Erythroblast (primary cell): ENCODE measurements at places on chromosomes 6 and 20.

- no peak for DNase-seq
Observed at GRCh38 chr6:311679-312220, 19.5 kb downstream of the DUSP22 start.

GRCh38 chr20:45975686-45976085 lies 3.7 kb upstream of the ZNF335 start:
- DNase-seq = no peak

GRCh38 chr6:36873612-36874442 lies 776 bp downstream of the PPIL1 start:
- DNase-seq = peak; percentile 60

GRCh38 chr6:34657037-34657306 lies 39.6 kb downstream of the ILRUN start:
- DNase-seq = no peak

GRCh38 chr20:57747861-57748481 lies 38.2 kb upstream of the PMEPA1 start:
- DNase-seq = no peak

DNA sequence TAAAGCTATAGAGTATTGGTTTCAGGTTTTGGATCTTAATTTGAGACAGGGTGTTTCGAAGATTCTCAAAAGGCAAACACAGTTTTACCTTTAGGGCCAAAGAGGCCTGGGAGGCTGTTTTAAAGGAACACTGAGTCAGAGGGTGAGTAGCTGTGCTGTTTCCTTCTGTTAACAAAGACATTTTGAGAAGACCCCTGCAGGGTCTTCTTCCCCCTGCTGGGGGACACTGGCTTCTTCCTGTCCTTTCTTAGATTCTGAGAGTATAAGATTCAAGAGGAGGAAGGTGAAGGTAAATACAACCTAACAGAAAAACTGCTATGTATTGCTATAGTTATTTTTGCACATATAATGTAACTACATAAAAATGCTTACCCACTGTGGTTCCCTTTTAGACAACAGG lies 19.0 kb downstream of the HS3ST5 start:
- DNase-seq = no peak

DNA sequence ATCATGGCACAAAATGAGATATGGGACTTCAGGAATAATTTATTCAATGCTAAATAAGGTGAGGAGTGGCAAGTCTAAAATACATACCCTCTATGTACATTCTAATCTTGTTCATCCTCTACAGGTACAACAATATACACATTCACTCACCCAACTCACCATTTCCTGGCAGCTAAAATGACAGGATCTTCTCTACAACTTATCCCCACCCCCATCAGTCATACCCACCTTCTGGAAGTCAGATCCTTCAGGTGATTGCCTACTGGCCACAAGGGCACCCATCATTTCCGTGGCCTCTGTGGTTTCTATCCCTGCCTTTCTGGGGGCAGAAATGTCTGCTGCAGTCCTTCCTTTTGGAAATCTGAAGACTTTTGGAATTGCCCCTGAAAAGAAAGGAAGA lies 22.8 kb upstream of the CRIP3 start:
- DNase-seq = no peak

- peak; percentile 68 for DNase-seq
Observed at GRCh38 chr20:56247954-56248782, at the start of gene MC3R. Gene MC3R (plus strand): TSS chr20:56248732. CDS start chr20:56248844, 112 bp downstream.

DNA sequence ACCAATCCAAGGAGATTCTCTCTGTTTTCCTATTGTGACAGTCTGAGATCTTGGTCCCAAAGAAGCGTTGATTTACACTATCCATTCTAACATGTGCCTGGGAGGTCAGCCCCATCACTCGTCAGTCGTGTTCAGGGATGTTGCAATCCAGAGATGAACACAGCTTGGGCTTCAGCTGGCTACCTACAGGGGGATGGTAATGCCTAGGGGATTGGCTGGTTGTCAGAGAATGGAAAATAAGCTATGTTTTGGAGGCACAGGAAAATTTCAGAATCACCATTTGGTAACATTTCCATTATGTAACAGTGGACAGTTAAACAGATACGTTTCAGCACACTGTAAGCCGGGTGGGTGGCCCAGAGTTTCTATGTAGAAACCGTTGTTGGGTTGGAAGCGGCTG lies 147.1 kb upstream of the RALGAPA2 start:
- DNase-seq = no peak

DNA sequence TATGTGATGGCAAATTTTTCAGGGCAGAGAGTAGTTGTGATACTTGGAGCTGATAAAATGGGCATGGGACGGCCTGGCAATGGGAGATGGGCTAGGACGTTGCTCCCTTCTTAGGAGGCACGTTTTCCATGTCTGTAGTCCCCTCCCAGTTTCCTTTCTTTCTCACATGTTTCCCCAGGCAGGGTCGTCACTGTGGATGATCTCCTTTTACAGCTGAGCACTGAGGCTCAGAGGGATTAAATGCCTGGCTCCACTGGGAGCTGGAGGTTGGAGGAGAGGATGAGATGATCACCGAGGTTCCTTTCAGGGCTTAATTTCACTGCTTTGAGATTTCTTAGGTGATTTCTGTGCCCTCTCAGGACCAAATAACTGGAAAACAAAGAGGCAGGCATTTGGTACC lies 136.7 kb downstream of the SOBP start:
- DNase-seq = no peak

GRCh38 chr6:109892451-109893435 lies 85.4 kb upstream of the GPR6 start:
- DNase-seq = no peak

GRCh38 chr6:69096681-69097080 lies 461.6 kb downstream of the ADGRB3 start:
- no peak for DNase-seq

- no peak for DNase-seq
Observed at GRCh38 chr6:165717732-165718465, 54.9 kb upstream of the PDE10A start.

- DNase-seq = no peak
Observed at GRCh38 chr20:64189530-64189966, 25.3 kb downstream of the MYT1 start.

- no peak for DNase-seq
Observed at GRCh38 chr6:5624256-5624655, 362.9 kb downstream of the FARS2 start.

DNA sequence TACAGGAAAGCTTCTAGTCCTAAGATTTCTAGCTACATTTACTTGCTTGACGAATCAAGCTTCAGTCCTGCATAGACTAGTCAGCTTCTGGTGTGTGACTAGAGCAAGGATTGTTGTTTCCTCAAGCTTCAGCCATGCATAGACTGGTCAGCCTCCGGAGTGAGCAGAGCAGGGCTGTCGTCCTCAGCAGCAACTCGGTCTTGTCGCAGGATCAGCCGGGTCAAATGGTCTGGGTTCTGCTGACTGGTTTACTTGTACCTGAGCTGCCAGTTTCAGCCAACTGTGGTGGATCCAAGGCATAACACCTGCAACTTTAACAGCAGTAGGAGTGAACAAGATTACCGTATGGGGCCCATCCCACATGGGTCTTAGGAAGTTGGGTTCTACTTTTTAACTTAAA lies 10.8 kb upstream of the GMPR start:
- DNase-seq = no peak

DNA sequence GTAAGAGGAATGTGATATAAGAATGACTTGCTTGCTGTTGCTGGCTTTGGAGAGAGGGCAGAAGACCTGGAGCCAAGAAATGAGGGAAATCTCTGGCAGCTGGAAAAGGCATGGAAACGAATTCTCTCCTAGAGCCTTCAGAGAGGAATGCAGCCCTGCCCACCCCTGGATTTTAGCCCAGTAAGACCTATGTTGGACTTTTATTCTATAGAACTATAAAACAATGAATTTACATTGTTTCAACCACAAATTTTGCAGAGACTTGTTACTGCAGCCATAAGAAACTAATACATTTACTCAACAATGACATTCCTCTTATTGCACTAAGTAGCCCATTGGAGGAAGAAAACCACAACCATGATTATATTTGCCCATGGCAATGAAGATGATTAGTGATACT lies 39.5 kb upstream of the PREP start:
- DNase-seq = no peak

DNA sequence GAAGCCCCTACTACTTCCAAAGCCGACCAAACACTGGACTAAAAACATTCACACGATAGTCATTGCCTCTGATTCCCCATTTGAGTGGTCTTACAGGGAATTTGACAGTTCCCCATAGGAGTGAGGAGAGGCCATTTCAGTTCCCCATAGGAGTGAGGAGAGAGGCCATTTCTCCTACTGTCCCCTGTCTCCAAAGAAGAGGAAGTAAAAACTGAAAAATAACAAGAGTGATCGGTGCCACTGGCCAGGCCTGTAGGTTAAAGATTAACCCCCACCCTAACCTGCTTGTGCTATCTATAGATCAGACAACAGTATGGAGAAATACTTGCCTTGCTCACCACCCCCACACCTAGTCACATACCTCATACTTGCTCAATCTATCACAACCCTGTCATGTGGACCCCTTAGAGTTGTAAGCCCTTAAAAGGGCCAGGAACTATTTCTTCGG lies 204.0 kb upstream of the MOCS1 start:
- DNase-seq = no peak

DNA sequence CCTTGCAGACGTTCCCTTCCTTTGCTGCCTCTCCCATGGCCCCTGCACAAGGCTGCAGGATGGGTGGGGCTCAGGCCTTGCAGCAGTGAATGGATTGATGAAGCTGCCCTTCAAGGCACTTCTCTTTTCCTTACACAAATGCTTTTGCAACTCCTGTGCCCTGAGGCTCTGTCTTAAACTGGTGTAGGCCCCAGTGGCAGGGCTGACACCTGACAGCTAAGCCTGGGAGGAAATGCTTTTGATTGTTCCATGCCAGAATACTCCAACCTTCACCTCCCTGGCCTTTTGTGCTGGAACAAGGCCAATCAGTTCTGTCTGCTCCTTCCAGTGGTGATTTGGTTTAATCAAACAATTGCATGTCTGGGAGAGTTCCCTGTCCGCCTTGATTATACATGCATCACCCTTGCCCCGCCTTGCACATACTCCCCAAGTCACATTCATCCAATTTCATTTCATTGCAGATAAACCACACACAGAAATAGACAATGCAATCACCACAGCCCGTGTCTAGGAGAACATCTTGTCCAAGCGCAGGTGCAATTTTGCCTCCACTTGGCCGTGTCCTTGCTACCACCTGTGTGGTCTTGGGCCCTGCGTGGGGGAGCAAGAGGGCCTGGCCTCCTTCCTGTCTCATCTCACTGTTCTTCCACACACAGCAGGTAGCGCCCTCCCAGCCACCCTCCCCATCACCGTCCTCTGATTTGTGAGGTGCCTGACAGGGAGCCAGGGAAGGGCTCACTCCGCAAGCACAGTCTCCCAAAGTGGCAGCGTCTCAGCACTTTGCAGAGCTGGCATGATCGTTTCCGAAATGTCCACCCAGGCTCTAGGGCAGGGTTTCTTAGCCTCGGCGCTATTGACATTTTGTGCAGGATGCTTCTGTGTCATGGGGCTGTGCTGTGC lies 120.4 kb downstream of the CDH26 start:
- no peak for DNase-seq

DNA sequence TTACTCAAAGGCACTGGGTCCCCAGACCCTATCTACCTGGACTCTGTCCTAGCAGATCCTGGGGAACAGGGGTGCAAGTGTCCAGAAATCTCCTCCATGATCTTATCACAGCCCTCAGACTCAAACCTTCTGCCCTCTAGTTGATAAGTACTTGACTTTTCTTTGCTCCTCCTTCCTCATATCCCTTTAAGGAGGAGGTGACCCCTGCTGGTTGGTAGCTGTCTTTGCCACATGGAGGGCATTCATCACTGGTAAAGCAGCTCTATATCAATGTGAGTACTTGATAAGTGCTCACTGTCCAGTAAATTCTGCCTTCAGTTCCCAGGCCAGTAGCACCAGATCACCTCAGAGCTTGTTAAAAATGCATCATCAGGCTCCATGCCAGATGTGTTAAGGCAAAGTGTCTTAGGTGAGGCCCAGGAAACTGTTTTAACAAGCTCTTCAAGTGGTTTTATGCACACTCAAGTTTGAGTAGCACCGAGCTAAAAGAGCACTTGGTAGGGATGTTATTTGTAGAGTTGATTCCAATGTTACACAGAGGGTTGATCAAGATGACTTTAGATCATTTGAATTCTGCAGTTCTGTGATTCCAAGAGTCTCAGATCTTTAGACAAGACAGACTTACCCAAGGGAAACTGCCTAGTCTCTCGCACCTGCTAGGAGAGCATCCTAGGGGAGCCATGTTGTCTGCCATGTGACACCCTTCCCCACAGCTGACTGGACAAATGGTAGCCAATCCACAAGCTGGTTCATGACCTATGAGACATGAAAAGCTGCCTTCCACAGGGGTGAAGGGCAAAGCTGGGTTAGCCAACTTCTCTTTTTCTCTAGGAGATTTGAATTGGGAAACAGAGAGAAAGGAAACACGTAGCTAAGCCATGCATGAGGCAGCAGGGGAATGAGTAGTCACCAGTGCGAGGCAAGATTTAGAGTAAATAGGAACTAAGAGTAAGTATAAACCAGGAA lies 18.6 kb downstream of the TREML2 start:
- DNase-seq = peak; percentile 79

DNA sequence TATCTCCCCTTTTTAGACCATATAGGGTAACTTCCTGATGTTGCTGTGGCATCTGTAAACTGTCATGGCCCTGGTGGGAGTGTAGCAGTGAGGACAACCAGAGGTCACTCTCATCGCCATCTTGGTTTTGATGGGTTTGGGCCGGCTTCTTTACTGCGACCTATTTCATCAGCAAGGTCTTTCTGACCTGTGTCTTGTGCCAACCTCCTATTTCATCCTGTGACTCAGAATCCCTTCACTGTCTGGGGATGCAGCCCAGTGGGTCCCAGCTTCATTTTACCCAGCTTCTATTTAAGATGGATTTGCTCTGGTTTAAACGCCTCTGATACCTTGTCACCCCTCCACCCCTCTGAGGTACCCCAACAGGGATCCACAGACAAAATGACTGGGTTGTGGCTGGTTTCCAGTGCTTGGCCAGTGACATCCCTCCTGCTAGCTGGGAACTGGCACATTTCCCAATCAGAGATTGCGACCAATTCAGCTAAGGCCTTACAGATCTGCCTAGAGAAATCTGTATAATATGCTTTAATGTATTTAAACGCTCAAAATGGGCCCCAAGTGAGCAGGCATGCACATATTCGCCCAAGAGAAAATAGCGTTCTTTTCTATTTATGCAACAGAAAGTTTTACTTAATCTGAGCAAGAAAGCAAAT lies 315.6 kb upstream of the QKI start:
- no peak for DNase-seq

- DNase-seq = no peak
Observed at GRCh38 chr6:111973927-111974639, 79.8 kb upstream of the CCN6 start.

DNA sequence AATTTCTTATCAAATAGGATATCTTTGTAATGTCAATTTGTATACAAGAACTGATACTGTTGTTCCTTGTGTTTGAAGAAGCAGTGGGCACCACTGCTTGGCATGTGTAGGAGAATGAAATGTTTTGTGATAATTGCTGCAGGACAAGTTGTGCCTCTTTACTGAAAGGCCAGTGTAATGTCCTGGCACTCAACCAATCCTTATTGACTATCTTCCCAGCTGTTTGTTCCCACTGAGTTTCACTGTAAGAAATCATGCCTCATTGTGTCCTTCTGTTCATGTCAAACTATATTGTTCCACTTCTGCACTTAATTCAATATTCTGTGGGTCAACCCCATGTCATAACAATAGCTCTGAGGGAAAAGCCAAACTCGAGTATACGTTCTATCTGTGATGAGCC lies 136.1 kb upstream of the FAM83B start:
- DNase-seq = no peak

GRCh38 chr6:137423451-137424168 lies 70.6 kb downstream of the OLIG3 start:
- no peak for DNase-seq
